ENCODE measurements at places on chromosomes 5 and 9.

DNA sequence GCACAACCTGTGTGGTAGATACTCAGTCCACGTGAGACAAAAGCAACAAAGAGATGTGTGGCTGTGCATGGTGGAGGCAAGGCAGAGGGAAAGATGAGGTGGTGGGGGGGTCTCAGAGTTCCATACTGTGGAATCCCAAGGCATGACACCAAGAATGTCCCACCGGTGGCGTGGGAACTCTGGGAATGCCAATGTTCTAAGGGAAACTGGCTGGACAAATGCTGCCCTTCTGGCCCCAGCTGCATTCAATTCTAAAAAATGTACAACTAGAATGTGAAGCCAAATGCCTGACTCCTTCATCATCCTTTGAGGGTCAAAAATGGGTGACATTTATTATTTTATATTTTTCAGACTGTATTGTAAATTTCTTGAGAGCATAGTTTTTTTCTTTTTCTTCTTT, 58.2 kb upstream of the EQTN start:
- DNase-seq, result no peak

- DNase-seq, result no peak
These were observed 43.9 kb downstream of the USP20 start for GRCh38 chr9:129879103-129879699.

DNA sequence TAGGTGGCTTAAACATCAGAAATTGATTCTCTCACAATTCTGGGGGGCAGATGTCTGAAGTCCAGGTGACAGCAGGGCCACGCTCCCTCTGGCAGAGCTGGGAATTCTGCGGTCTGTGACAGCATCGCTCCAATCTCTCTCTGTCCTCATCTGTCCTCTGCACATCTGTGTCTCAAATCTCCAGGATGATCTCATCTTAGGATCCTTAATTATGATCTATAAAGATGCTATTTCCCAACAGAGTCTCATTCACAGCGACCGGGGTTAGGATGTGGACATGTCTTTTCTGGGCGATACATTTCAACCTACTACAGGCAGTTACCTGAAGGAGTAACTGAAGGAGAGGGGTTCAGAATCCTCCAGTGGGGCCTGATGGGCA, 31.4 kb downstream of the ANKRD33B start:
- no peak for DNase-seq

GRCh38 chr9:131555841-131556673, 10.7 kb downstream of the PRRT1B start:
- no peak for DNase-seq

GRCh38 chr5:142800776-142801494, 30.8 kb downstream of the ARHGAP26 start:
- DNase-seq, result no peak
